ENCODE measurements at places on chromosomes 4 and X. TPM values are rescaled to one million over a fixed set of nuclear protein-coding genes. Genes with fewer than 3 reads are reported as not detected.

FRMD7 gene
- total RNA-seq = 0.30 TPM

GYG2 gene
- total RNA-seq = 1.3 TPM

HOPX gene
- 5.2 TPM for total RNA-seq

FAM13A gene
- total RNA-seq = 6.6 TPM

FBXO8 gene
- 38.6 TPM for total RNA-seq

SUV39H1 gene
- 2.5 TPM for total RNA-seq

TRIM61 gene
- total RNA-seq = 1.5 TPM

GRCh38 chrX:138917781-138918180, 206.3 kb upstream of the FGF13 start:
- DNase-seq = no peak

- no peak for DNase-seq
These were observed 32.2 kb downstream of the UNC5C start for GRCh38 chr4:95516528-95517017.

GRCh38 chr4:69473699-69474098, 22.0 kb downstream of the UGT2B4 start:
- no peak for DNase-seq

DNA sequence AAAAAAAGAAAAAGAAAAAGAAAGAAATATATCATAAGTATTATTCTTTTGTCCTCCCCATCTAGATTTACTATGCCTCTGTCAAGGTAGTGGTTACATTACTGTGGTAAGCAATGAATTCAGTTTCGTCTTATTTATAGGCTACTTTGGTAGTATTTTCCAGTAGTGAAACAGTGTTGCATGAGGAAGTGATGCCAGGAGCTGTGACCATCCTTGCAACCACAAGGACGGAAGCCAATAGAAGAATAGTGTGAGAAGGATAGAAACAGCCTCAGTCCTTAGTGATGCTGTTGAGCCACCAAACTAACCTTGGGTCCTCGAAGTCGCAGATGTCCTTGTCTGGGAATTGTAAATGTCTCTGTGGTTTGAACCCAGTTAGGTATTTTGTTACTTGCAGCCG, 328.5 kb downstream of the PPP3CA start:
- DNase-seq = no peak

DNA sequence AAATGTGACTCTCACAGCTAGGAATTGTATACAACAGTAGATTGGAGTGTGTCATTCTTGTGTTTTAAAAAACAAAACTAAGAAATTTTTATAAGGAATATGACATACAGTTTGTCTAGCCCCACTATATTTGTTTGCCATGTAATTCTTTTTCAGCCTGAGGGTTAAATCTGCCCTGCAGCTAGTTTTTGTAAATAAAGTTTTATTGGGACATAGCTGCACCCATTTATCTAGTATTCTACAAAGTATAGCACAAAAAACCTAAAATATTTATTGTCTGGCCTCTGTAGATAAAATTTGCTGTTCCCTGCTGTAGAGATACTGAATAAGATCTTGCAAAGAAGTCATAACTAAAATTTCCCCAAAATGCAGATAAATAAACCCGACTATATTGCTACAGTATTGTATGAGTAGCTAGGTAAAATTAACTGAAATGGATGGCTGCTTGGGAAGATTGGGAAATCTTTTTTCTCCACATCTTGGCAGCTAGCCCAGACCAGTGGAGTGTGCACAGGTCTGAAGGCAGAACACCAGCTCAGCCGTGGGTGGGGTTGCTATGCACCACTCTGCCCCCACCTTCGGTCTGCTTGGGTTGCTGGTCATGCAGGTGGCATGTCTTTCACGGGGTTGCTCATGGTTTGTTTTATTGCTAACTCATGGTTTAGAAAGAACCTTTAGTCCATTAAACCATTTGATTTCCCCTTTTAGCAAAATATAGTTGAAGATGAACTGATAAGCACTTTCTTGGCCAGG, 127.9 kb downstream of the KLHL8 start:
- peak; percentile 80 for DNase-seq

GRCh38 chrX:4382273-4382672, 668.8 kb upstream of the PRKX start:
- no peak for DNase-seq

- DNase-seq = no peak
These were observed 762.4 kb downstream of the DMD start for GRCh38 chrX:32448945-32449344.

- DNase-seq = no peak
These were observed 37.2 kb upstream of the FAM9B start for GRCh38 chrX:9071031-9071650.

DNA sequence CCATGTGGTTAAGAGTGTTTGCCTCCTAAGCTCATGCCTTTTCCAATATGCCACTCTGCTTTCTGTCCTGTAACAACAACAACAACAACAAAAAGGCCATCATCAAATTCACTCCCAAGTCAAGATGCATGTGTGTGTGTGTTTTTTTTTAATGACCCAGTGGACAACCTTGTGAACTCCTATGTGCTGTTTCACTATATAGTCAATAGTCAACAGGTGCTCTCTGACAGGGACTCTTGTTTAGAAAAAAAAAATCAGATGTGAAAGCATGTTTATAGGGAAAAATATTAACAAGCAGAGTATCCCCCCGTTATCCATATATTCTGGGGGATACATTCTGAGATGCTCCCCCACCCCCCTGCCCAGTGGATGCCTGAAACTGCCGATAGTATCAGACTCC, 50.6 kb upstream of the BEND2 start:
- no peak for DNase-seq

GRCh38 chr4:24564488-24564887, 19.9 kb downstream of the DHX15 start:
- no peak for DNase-seq

DNA sequence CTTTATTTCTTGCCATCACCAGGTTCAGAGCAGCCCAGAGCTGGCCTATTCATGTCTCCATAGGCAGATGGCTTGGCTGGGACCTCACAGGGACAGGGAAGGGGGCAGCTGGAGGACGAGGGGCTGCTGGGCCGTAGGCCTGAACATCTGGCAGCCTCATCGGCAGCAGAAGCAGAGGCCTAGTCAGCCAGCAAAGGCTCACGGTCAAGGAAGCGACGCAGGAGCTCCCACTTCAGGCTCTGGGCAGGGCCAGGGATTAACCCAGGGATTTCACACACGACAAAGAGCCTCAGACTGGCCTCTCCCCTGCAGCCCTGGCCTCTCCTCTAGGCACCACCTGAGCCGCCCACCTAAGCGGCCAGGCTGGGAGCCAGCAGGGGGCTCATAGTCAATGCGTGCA, 46.0 kb upstream of the MAN2B2 start:
- no peak for DNase-seq

- no peak for DNase-seq
These were observed at the start of gene TRIM2 for GRCh38 chr4:153204247-153204671. Gene TRIM2, plus strand, starts transcription at chr4:153204443. Its CDS starts 88 bp downstream, at chr4:153204531.

- no peak for DNase-seq
These were observed 14.7 kb downstream of the YY2 start for GRCh38 chrX:21870494-21870893.

- no peak for DNase-seq
These were observed 127.7 kb downstream of the PRKX start for GRCh38 chrX:3585719-3586118.
